Right cardiac atrium (tissue), 5 donors: ENCODE measurements at places on chromosomes 5 and 9.

DNA sequence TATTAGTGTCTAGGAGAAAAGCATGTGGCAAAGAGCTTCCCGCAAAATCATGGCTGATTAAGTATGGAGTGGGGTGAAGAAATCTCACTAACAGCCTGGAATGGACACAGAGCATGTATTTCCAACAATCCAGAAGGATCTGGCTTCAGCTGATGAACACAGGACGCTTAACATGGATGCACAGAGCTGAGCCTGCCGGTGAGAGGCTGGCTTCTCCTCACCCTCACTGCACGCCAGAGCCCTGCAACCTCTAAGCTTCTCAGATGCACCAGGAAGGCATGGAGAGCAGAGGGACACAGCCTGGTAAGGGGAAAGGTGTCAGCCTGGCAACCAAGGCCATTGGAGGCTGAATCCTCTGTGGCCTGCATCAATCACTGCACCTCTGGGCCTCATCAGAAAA, 298.5 kb downstream of the TRIM32 start:
- no peak for DNase-seq

DNA sequence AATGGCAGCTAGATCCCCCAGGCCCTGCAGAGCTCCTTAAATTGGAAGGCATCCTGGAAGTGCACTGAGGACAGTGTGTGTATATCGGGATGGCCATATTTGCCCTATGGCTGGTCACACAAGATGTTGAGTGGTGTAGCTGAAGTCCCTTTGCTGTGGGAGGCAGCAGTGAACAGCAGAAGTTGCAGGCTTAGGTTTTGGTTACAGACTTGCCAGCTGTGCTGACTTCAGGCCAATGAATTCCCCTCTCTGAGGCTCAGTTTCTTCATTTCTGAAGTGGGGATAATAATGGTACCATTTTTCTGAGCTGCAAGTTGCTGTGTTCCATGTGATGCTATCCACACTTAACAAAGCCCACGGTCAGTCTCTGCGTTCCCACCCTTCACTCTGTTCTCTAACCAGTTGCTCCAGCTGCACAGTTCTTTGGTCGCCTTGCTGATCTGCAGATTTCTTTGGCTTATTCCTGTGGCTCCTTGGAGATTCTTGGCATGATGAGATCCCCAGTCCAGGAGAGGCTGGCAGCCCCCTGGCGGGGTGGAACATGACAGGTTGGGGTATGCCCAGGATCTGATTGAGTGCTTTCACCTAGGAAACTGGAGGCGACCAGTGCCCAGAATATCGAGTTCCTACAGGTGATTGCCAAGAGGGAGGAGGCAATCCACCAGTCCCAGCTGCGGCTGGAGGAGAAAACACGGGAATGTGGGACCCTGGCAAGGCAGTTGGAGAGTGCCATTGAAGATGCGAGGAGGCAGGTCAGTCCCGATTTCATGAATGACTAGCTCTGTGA, 6.5 kb upstream of the GLE1 start:
- DNase-seq: no peak

GRCh38 chr5:177982072-177982727, 13.8 kb downstream of the PROP1 start:
- no peak for DNase-seq

GRCh38 chr5:160792281-160792680, 59.7 kb downstream of the ATP10B start:
- DNase-seq: no peak

DNA sequence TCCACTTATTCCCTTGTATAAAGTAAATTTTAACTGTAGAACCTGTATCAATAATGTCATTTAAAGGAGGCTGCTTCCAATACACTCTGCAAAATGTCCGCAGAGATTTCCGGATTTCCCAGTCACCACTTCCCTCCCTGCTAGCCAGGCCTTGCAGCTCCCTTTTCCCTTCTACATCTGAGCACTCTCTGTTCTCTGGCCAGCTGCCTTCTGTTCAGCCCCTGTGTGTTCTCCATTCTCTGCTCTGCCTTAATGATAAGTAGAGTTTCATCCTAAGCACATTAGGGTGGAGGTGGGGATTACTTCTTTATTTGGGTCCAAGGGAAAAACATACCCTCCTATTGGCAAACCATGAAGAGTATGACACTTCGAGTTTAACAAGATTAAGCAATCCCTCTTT, 719.6 kb upstream of the WWC1 start:
- no peak for DNase-seq

DNA sequence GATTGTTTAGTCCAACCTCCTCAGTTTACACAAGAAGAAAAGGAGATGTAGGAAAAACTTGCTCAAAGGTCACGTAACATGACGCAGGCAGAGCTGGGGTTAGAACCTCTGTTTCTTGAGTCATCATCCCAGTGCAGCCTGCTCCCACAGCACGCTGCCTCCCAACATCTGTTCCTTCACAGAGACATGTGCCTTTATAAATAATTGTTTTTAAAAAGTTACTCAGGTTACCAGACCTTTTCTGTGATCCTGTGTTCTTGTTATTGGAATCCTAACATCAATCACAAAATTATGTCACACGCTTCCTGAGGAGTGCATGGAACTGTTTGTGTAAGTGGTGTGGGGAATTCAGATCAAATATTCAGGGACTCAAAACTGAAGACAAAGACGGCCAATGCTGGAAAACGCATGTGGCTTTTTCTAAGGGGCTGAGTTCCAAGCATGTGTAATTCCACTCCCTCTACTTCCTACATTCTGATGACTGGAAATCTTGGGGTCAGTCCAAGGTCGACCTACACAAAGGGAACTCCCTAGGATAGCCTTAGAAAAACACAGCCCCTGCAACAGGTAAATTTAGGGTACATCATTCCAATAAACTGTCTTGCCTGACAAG, 184.3 kb downstream of the TSSK1B start:
- DNase-seq: peak; percentile 63

- no peak for DNase-seq
Observed at GRCh38 chr5:113040672-113041260, 64.2 kb downstream of the DCP2 start.

DNA sequence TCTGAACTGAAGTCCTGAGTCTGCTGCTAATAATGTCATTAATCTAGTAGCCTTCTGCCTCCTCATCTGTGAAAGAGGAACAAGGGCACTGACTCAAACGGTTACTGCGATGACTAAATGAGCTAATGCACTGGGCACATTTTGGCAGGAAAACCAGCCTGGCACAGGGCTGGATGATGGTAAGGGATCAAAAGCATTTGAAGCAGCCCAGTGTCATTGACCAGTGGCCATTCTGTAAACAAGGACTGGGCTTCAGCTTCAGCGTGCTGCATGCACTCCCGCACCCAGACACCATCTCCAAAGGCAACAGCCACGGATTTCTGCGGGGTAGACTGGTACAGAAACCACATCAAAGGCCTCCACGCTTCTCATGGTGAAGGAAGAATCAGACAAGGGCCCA, 8.0 kb downstream of the GCNT4 start:
- DNase-seq: no peak

DNA sequence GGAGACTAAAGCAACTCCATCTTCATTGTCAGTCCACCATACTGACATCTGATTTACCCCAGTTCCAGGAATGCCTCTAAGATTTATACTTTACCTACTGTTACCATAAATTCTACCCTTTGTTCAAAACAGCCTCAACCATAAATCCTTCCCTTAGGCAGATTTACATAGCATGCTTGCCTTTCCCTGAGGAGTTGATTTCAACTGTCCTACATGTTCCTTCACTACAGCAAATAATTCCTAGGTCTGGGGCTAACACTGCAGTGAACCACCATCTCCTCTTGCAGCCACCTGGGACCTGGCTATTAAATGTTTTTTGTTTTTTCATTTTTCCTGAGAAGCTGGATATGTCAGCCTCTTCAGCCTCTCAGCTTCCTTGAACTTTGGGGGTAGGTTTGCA, 166.9 kb upstream of the PDE4D start:
- no peak for DNase-seq

DNA sequence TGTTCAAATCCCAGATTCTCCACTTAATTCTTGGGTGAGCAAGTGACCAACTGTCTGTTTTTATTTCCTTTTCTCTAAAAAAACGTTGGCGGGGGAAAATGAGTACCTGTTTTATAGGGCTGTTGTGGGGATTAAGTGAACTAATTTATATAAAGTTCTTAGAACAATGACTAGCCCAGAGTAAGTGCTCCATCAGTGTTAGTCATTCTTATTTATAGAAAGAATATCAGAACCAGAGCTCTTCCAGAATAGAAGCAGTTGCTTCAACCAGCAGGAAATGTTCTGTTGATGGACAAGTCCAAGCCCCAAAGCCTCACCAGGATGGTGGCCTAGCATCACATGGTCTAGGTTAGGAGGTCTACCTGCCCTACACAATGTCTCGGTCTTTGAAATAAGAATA, 379.2 kb downstream of the ACTL7B start:
- DNase-seq: no peak

- DNase-seq: no peak
Observed at GRCh38 chr5:26339576-26339975, 698.8 kb downstream of the CDH9 start.

DNA sequence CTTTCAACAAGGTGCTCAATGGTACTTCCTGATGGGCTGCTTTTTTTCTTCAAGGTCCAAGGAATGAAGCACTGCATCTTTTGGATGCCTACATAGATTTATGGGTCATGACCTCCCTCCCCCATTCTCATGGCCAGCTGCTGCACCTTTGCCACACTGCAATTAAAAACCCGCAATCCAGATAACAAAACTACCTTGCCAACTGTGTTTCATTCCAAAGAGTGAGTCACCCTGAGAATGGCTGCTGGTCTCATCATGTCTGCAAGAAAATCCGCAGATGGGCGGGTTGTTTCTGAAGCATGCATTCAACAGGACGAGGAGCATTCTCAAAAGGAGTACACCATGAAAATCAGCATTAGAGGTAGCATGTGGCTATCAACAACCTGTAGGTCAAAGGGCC, 139.8 kb downstream of the ELAVL2 start:
- no peak for DNase-seq

DNA sequence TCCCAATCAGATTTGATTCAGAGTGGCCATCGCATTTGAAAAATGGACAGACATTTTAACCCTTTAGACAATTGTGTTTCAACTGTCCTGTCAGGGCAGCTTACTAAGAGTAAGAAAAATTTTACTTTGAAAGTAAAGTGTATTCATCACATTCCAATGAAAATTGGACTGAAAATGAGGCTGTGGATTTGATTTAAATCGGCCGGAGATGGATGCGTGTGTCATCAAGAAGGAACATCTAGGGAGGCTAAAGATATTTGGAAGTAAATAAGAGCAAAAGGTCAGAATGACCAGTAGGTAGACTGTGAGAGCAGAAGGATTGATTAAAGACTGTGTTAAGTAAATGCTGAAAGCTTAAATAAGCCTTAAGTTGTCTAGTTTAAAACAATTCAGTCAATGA, 1.5 kb downstream of the ZCCHC7 start:
- no peak for DNase-seq

DNA sequence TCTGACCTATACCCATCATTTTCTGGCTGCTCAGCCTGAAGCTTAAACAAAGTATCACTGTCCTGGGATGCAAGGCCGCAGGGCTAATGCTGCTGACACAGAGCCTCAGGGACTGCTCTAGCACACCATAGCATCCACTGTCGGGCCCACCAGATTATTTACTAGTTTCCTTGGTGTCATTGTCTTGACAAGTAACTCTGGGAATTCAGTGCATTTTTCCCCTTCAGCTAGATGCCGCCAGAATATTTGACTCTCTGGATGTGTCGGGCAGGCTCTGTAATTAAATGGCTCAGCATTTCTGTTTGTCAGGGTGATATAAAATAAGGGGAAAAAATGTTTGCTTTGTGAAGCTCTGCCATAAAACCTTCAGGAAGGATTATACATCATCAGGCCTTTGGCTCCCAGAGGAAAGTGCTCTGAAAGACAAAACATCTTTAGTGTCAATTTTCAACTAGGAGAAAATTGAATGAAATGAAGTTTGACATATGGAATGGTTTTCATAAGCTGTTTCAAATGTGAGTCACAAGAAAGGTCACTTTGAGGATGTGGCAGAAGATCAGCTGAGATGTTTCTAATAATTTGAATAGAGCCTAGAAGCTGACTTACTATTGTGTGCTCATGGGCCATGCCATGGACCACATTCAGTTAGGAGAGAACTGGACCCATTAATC, 350.1 kb downstream of the TMEM232 start:
- no peak for DNase-seq

- no peak for DNase-seq
Observed at GRCh38 chr9:38687992-38688391, 31.9 kb downstream of the FAM240B start.

- DNase-seq: no peak
Observed at GRCh38 chr5:133847301-133847700, 121.1 kb downstream of the C5orf15 start.
